ENCODE measurements at places on chromosomes 2 and 18.
A peak's percentile ranks its signal among the peaks of the same experiment; 100 is the strongest.

- no peak for DNase-seq
Measured at GRCh38 chr2:152661076-152661475, 56.2 kb downstream of the PRPF40A start.

- no peak for DNase-seq
Measured at GRCh38 chr2:130820279-130820861, 16.3 kb upstream of the ARHGEF4 start.

DNA sequence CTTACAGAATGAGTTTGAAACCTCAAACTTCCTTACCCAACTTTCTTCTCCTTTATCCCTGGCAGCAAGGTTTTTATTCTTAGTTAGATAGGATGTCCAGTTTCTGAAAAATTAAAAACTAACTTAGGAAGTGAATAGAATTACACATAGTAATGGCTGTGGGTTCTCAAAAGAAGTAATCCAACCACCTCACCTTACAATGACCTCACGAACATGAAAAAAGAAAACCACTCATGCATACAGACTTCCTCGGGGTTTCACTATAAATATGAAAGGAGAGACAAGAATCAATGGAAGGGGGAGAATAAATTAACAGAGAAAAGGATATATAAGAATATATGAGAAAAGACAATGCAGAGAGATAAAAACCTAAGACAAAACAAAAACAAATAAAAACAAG, 1044.3 kb upstream of the KLHL29 start:
- DNase-seq, result no peak

GRCh38 chr2:16249246-16250055, 309.1 kb downstream of the MYCN start:
- no peak for DNase-seq

- no peak for DNase-seq
Measured at GRCh38 chr2:236782938-236783337, 213.3 kb downstream of the ACKR3 start.

DNA sequence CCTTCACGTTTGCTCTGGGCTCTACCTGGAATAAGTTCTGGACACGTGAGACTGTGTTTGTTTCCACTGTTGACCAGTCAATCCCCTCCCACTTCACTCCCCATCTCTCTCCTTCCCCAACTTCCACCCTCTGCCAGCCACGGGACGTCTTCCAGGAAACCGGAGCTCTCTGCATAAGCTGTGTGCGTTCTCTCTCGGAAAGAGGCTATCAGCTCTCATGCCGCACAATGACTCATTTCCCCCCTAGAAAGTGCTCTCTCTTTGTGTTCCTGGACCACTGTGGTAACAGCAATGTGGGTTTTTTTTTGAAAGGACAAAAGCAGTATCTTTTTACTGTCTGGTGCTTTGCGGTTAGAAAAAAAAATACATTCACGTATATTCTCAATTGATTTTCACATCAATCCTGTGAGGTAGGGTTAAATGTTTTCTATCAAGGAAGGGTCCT, 10.2 kb downstream of the PROKR1 start:
- DNase-seq, result no peak

- DNase-seq, result peak; percentile 69
Measured at GRCh38 chr2:157327621-157328500, 2.2 kb upstream of the ERMN start.

DNA sequence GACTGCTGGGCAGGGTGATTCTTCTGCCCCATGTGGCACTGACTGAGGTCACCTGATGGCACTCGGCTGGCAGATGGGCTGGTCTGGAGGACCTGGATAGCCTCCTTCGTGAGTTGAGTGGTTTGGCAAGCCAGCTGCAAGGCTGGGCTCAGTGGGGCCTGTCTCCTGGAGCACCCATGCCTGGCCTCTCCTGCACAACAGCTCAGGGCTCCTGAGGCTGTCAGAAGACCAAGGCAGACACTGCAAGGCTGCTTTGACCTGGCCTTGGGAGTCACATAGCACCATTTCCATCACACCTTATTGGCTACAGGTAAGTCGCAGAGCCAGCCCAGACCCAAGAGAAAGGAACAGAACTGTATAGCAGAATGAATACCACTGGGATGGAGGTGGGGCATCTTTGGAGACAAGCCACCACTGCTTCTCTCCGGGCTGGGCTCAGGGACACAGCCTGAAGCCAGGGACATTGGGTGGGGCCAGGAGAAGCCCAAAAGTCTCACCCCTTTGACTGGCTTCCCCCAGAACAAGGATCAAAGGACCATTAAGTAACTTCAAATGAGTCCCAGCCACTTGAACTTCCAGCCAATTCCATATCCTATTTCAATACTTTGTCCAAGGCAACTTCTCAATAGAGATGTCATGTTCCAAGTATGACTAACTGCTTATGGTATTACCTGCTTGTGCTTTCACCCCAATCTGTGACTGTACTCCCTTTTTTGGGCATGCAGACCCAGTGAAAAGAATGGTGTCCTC, 156.3 kb downstream of the CABLES1 start:
- no peak for DNase-seq

DNA sequence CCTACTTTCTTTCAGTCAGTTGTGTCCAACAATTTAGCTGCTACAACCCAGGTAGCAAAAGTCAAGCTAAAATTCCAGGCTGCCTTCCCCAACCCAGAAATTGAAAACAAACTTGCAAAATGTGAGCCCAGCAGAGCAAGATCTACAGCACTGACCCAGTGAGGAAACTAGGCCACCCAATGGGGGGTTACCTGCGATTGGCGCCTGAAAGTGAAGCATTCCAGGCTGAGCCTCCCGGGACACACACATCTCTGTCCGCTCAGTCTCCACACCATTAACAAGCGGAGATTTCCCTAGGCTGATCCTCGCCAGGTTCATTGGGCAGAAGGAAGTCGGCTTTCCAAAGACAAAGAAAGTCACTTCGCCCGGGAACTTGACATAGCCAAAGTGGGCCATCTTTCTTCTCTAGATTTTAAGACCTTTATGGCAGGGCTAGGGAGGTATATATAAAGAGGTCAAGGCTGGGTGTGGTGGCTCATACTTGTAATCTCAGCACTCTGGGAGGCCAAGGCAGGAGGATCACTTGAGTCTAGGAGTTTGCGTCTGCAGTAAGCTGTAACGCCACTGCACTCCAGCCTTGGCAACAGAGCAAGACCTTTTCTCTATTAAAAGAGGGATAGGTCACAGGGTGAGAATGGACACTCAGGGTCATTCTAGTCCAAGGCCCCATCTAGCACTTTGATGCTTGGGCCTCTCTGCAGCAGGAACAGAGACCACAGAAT, 53.6 kb downstream of the TTC32 start:
- DNase-seq, result no peak

- no peak for DNase-seq
Measured at GRCh38 chr2:120733238-120733932, 2.3 kb upstream of the GLI2 start.

DNA sequence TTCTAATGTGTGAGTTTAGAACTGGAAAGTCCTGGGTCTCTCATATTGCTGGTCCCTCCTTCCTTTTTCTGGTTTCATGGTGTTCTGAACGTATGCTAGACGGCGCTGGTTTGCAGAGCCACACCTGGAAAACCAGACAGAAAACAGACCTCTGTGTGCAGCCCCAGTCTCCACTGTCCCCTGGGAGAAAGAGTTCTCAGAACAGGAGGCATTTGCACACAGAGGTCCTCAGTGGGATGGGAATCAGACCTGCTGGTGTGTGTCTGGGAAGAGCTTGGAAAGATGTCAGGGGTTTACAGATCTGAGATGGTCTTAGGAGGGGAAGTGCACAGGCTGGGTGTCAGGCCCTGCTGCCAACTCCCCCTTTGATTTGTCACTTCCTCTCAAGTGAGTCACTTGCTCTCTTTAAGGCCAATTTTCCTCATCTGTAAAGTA, 14.9 kb upstream of the MBP start:
- no peak for DNase-seq

GRCh38 chr2:162072181-162072702, 1.8 kb downstream of the DPP4 start:
- DNase-seq, result no peak

GRCh38 chr18:74084184-74084855, 63.3 kb downstream of the FBXO15 start:
- DNase-seq, result no peak

GRCh38 chr2:54308186-54308585, 52.2 kb upstream of the TSPYL6 start:
- no peak for DNase-seq

DNA sequence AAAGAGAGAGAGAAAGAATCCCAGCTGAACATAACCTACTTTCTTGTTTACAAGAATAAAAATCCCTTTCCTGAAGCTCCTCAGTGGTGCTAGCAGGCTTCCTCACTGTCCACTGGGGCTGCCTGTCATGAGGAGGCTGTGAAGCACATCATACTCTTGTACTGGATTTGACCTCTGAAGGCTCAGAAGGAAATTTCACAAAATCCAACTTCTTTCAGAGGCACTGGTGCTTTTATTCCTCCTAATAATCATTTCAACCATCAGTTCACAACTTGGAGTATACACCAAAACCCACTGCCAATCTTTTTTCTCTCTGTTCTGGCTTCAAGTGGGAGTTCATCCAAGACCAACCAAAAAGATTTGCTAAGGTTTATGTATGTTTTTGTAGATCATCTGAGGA, 48.5 kb downstream of the TMX3 start:
- DNase-seq, result no peak

DNA sequence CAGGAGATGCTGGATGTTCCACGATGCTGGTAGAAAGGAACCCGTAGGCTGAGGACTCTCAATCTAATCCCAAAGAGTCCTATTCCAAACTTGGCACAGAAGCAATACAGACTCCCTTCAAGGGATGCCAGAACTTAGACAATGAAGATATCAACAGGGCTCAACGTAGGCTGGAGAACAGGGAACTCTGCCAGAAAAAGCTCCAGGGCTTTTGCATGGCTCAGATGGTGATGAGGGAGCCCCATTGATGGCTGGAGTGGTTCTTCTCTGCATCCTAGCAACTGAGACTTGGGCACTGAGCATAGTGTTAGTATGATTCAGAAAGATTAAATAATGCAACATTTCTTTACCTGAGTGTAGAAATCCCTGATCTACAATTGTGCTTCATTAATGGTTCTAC, 117.2 kb upstream of the NCK2 start:
- no peak for DNase-seq

DNA sequence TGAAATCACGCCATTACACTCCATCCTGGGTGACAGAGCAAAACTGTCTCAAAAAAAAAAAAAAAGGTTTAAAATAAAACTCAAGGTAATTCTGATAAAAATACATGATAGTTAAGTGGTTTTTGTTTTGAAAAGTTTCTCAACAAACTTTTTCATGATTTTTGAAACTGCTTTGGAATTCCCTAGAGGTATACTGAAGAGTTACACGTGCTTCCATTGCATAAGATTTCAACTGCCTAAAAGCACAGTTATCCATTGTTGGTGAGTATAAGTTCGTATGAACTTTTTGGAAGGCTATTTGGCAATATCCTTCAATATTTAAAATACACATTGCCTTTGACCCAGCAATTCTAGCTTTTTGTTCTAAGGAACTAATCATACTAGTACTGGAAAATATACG, 74.9 kb downstream of the USP34 start:
- DNase-seq, result no peak

DNA sequence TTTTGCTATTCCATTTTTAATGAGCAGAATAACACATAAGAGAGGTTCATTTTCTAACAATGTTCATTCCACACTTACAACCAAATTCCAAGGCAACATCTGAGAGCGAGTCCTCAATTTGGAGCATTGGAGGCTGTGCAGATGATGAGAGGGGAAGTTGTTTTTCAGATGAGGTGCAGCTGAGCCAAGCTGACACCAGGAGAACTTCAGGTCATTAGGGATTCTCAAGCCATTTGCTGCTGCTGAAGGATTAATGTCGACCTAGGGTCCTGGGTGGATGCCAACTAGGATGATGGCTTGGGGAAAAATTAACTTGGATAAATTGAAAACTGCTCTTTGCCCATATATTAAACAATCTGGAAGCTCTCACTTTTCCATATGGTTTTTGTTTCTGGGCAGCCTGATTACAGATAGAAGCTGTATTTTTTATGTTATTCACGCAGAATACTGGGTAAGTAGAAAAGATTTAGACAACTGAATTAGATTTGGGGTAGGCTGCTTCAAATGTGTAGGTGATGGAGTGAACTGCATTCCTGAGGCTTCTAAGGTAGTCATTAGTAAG, 206.4 kb upstream of the SLC39A10 start:
- DNase-seq, result no peak

DNA sequence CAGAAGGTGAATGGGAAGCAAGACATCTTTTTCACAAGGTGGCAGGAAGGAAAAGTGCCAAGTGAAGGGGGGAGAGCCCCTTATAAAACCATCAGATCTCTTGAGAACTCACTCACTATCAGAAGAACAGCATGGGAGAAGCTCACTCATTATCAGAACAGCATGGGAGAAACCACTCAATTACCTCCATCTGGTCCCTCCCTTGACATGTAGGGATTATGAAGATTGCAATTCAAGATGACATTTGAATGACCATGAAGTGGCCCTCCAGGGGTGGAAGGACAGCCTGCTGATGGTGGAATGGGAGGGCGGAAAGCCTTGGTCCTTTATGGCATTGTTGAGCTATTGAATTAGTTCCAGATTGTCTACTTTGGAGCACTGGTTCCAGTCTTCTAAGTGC, 413.0 kb upstream of the MEX3C start:
- DNase-seq, result no peak

DNA sequence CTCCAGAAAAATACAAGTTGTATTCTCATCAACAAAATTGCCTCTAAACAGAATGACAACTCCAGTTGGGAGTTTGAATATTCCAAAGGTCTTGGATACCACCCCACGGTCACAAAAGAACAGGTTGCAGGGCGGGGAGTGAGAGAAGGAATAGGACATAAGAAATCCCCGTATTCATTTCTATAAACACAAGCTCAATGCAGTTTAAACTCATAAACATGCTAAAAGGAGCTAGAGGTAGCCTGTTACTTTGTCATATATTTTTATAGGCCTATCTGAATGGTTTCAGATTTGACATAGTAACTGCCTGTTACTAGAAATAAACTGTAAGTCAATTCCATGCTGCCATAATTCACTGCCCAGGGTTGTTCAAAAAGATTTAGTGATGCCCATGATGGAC, 567.5 kb downstream of the BCL11A start:
- no peak for DNase-seq
